ENCODE measurements at places on chromosomes 4 and X.

DNA sequence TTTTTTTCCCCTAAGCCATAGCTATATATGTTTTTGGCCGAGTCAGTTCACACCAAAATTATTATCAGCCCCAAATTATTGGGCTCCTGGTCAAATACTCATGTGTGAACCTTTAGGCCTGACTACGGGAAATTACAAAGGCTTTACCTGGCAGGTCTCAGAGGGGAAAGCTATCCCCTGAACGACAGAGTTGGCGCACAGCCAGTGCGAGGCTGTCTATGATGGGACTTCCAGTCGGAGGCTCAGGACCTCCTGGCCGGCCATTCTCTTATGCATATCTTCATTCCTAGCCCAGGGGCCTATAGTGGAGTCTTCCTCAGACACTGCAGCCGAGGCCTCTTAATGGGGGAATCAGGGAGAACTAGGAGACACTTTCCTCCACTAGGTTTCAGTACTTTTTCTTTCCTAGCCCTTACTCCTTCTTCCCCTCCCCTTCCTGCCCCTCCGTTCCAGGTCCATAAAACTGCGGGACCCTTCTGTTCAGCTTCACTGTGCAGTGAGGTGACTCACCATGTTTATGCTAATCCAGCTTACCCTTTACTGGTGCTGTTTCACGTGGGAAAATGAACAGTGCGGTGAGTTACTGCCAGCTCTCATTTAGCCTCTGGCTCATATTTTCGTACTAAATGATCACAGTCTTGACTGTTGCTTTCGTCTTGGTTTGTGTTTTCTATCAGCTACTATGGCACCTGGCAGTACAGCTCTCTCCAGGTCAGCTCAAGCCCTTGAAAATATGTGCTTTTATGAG is 533.9 kb downstream of the FSTL5 start:
- no peak for DNase-seq

DNA sequence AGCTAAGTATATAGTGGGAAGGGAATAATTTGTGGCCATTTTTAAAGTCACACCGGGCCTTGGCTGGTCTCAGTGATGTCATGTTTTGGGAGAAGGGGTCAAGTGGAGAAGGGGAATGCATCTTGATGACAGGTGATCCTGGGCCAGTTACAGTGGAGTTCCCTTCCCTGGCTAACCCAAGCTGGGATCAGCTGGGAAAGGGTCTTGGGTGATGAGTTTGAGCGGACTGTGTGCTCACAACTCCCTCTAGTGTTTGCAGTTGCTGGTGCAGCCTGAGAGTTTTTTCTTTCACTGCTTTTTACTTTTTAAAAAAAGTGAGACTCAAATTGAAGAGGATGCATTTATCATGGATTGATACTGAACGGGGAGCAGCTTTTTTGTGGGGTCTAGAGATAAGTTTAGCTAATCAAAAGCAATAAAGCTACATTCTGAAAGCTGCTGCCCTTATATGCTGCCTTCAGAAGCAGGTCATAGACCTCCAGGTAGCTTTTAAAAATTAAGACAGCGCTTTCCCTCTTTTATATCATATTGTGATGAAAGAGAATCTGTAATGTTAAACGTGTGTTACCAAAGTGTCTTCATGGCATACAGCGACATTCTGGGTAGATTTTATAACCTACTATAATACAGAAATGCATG is 164.7 kb downstream of the DCLK2 start:
- DNase-seq = no peak

- no peak for DNase-seq
Measured at GRCh38 chr4:7512428-7512827, 77.7 kb upstream of the PSAPL1 start.

DNA sequence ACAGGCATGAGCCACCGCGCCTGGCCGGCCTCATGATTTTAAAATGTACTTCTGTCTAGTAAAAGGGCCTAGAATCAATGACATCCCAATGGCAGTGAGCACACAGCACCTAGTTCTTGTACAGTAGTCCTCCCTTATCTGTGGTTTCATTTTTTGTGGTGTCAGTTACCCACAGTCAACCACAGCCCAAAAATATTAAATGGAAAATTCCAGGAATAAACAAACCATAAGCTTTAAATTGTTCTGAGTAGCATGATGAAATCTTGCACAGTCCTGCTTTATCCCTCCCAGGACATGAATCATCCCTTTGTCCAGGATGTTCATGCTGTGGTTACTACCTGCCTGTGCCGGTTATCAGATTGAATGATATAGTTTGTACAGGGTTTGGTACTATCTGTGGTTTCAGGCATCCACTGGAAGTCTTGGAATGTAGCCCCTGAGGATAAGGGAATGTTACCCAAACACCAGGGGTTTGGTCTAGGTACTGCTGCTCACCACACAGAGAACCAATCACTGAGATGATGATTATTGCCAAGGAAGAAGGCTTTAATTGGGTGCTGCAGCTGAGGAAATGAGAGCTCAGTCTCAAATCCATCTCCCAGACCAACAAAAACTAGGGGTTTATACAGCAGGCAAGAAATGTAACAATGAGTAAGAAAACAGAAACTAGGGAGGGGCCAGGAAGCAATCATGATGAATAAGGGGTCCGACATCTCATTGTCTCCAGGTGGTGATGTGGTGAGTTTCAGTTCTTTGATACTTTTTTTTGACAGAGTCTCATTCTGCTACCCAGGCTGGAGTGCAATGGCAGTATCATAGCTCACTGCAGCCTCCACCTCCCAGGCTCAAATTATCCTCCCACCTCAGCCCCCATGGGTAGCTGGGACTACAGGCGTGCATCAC is 16.2 kb upstream of the FHL1 start:
- DNase-seq = no peak

DNA sequence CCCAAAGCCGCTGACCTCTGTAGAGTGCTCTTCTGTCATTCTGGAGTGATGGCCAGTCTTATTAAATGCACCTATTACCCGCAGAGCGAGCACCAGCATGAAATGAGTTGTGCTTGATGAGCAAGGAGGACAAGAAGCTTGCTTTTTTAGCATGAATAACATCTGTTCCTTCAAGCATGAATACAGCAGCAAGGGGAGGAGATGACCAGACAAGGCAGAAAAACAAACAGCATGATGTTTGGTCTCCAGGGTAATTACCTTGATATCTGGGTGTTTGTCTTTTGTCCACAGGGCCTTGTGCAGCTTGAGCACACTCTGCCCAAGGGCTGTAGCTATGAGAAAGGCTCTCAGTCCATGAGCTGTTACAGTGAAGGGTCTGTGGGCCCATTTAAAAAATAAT is 324.8 kb upstream of the DDX53 start:
- no peak for DNase-seq

GRCh38 chrX:45070116-45071007 is 130.3 kb downstream of the DIPK2B start:
- DNase-seq = no peak

- no peak for DNase-seq
Measured at GRCh38 chrX:100600758-100601157, 16.0 kb downstream of the TNMD start.

GRCh38 chr4:10816571-10816970 is 132.0 kb upstream of the CLNK start:
- no peak for DNase-seq

- no peak for DNase-seq
Measured at GRCh38 chr4:140344101-140344500, 29.3 kb upstream of the SCOC start.

GRCh38 chr4:126834854-126835253 is 797.9 kb upstream of the INTU start:
- no peak for DNase-seq
